ENCODE measurements at places on chromosomes 2 and 18.

DNA sequence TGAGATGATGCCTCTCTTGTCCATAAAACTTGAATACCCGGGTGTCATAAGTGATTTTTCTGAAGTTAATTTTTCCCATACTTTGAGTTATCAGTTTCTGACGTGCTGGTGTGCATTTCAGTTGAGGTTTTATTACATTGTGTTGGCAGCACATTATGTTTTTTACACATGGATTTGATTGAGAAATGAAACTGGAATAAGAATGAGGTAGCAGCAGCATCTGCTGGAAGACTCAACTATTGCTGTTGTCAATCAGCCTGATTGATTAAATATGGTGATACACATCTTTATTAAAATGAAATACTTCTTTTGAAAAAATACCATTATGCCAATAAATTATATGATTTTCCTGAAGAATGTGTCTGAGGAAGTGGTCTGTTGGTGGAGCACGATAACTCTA is 60.5 kb downstream of the INSIG2 start:
- no peak for DNase-seq

- DNase-seq, result no peak
These were observed 10.0 kb downstream of the SLC4A5 start for GRCh38 chr2:74333175-74333574.

DNA sequence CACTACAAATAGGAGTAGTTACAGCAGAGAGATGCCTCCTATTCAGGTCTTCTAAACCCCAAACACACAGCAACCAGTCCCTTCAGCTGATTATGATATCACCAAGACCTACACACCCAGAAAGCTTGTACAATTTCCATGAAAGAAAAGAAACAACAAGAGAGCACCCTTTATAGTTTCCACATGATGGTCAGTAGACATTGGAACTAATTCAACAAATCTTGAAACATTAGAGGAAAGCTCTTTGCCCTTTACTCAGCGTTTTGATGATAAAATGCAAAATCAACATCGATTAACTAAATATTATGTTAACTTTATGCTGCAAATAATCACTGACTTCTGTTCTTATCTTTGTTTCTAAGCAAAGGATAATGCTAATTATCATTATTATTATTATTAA is 393.6 kb upstream of the ID2 start:
- DNase-seq, result no peak

- DNase-seq, result no peak
These were observed 101.8 kb downstream of the AKAIN1 start for GRCh38 chr18:5095239-5095638.

DNA sequence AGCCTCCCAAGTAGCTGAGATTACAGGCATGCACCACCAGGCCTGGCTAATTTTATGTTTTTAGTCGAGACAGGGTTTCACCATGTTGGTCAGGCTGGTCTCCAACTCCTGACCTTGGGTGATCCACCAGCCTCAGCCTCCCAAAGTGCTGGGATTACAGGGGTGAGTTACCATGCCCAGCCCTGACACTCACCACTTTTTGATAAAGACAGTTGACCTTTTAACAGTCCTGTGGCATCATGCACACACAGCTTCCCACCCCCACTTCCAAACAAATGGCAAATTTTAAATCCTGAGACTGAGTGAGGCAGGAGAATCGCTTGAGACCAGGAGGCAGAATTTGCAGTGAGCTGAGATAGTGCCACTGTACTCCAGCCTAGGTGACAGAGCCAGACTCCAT is 6.2 kb upstream of the DNAJB2 start:
- no peak for DNase-seq

DNA sequence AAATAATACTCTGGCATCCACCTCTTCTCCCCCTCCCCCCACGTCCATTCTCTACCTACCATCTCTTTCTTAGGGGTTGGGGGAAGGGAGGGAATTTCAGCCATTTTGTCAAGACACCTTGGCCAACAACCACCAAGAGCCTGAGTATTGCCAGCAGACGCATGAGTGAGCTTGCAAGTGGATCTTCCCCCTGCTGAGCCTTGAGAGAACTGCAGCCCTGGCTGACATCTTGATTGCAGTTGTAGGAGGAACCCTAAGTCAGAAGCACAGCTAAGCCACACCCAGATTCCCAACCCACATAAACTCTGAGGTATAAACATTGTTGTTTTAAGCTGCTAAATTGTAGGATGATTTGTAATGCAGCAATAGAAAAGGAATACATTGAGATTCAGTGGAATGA is 165.6 kb downstream of the TMEFF2 start:
- DNase-seq, result no peak

DNA sequence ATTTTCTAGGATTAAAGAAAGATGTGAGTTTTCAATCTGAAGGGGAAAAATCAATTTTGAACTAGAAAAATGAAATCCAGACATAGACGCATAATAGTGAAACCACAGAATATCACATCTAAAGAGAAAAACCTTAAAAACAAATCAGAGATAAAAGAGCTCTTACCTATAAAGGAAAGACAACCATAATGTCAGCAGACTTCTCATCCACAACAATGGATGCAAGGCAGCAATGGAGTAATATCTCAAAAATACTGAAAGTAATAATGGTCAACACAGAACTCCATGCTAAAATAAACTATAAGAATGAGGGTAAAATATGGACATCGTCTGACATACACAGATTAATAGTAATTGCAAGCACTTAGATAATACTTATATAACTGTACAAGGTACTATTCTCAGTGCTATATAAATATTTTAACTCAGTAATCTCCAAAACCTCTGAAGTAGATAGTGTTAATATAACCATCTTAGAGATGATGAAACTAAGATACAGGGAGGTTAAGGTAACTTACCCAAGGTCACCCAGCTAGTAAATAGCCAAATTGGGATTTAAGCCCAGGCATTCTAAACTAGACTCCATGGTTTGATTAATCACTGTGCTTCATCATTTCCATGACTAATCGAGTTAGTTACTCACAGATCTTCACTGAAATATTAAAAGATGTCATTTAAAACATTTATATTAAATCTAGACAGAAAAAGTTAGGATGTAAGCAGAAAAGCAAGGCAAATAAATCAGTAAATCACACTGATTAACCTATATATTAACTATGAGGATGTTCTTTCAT is 89.4 kb upstream of the SPTBN1 start:
- no peak for DNase-seq

- DNase-seq, result no peak
These were observed 266.4 kb upstream of the FN1 start for GRCh38 chr2:215702116-215702902.

GRCh38 chr2:192749611-192750200 is 555.0 kb upstream of the TMEFF2 start:
- no peak for DNase-seq

DNA sequence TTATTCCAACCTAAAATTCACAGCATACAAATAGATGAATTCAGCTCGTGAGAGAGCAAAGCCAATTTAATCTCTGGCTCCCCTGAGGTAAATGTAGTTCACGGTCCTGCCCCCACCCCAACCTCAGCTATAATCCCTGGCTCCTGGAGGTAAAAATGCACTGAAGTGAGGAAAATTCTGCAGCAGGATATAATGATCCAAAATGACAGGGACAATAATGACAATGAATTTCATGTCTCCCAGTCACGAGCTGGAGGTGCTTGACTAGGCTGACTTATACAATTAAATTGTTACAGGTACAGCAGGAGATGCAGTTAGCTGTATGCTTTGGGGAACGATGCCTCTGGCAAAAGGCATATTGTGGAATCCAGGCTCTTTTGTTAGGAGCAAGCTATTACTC is 82.0 kb downstream of the GPD2 start:
- DNase-seq, result no peak

DNA sequence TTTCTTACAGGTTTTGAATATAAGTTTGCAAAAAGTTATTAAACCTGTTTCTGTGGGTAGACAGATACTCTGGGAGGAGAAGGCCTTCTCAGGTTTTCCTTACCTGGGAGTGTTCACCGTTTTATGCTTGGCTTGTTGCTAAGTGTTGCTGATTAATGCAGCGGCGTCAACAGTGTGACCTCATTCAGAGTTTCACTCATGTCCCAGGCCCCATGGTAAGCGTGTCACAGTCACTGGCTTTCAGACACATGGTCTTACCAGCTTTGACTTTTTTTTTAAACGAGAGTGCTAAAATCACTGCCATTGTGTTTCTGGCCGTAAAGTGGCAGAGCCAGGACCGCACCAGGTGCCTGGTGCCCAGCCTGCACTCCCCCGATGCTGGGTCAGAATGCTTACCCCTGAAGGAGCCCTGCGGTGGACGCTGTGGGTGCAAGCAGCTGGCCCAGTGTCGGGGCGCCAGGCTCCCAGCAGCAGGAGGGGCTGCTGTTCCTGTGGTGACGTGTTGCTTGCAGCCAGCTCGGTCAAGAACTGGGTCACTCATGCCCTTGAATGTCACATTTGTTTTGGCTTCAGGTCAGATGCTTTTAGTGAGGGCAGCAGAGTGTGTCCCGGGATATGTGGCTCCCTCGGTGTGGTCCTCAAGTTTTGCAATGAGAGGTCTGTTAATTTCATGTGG is 3.5 kb downstream of the CAPN10 start:
- DNase-seq, result no peak

DNA sequence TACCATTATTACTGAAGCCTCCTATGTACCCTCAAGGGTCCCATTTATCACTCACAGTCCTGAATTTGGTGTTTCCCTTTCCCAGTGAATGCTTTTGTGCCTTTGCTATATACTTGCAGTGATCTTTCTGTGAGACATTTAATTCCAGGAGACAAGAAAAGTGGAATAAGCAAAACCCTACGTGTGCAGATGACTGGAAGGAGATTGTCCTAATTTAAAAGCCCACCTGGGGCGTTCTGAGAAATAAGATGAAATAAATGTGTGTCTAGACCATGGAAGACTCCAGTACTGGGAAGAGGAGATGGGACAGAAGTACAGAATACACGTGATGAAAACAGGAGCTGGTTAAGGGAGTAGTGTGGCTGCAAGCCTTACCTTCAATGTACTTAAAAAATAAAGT is 19.3 kb downstream of the TYMS start:
- DNase-seq, result no peak

DNA sequence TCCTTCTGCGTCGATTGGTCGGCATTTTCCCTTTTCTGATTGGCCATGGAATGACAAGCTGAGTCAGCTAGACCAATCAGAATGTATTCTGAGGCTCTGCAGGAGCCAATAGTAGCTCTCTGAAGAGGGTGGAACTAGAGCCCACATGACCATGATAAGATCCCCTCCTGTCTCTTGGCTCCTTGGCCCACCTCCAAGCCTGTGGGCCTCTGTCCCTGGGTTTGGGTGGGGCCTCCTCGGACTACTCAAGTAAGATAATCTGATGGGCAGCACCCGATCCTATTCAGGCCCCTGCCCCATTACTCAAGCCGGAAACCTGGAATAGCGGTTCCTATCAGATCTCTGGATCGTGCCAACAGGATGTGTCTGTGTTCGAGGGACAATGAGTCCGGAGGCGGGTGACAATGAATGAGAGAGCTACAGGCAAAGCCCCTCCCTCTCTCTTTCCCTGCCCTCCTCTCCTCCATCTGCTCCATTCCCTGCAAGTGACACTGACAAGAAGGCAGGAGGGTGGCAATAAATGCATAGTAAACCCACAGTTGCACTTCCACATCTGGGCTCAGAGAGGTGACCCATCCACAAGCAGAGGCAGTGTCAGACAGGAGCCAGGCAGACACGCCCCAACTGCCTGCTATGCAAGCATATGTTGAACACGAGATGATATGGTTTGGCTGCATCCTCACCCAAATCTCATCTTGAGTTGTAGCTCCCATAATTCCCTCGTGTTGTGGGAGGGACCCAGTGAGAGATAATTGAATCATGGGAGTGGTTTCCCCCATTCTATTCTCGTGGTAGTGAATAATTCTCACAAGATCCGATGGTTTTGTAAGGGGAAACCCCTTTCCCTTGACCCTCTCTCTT is 114.7 kb downstream of the TNS1 start:
- DNase-seq, result no peak

DNA sequence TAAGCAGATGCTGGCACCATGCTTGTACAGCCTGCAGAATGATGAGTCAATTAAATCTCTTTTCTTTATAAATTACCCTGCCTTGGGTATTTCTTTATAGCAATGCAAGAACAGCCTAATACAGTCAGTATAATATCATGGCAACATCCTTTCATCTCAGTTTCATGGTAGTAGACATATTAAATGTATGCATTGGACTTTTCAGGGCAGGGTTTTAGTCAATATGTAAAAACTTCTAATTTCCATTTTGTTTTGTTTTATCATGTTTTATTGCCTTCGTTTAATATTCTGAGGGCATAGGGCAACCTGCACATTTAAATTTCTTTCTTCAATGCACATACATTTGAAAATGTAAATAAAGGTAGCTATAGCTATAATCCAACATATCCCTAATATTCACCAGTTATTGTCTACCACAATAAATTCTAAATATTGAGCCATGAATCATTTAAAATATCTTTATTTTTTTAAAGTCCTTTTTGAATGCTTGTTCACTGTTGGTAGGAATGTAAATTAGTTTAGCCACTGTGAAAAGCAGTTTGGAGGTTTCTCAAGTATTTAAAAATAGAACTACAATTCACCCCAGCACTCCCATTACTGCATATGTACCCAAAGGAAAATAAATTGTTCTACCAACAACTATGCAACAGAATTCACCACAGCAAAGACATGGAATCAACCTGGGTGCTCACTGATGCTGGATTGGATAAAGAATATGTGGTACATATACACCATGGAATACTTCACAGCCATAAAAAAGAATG is 41.8 kb upstream of the GRB14 start:
- DNase-seq, result no peak

DNA sequence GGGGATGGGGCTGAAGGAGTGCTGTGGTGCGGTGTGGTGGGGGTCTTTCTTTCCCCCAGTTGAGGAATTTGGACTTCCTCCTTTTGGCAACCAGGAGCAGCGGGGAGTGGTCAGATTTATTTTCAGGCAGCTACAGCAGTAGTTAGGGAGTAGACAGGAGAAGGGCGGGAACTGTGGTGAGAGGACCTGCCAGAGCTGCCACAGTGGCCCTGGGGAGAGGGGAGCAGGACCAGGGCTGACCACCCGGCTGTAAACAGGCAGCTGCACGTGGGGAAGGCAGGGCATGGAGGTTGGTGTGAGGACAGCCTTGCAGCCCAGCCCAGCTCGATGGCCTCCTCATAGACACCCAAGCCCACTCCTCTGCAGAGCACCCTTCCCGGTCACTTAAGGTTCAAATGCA is 197.2 kb downstream of the GLI2 start:
- DNase-seq, result no peak

- DNase-seq, result no peak
These were observed 284.7 kb downstream of the IRS1 start for GRCh38 chr2:226514895-226515294.

GRCh38 chr2:151664520-151664919 is 69.8 kb downstream of the NEB start:
- no peak for DNase-seq

DNA sequence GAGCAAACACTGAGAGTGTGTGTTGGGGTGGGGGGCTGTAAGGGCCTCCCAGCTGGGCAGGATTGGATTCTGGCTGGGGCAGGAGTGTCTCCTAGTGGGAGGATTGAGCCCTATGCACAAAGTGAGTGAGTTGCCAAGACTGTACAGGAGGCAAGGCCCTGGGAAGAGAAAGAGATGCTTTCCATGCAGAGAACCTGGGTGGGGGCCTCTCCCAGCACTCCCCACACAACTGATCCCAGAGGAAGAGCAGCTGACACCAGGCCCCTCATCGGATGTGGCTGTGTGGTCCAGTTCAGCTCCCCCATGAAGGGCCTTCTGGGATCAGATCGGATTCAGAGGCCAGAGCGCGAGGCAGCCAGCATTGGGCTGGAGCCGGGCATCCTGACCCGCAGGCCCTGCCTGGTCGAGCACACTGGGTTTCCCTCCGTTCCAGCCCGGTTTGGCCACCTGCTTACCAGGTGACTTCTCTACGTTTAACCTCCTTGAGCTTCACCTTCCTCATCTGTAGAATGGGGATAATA is 49.4 kb upstream of the FAHD2A start:
- peak; percentile 9 for DNase-seq
